ENCODE measurements at places on chromosomes 3 and 15.

- DNase-seq, result no peak
Measured at GRCh38 chr3:69881756-69882428, 117.6 kb upstream of the SAMMSON start.

DNA sequence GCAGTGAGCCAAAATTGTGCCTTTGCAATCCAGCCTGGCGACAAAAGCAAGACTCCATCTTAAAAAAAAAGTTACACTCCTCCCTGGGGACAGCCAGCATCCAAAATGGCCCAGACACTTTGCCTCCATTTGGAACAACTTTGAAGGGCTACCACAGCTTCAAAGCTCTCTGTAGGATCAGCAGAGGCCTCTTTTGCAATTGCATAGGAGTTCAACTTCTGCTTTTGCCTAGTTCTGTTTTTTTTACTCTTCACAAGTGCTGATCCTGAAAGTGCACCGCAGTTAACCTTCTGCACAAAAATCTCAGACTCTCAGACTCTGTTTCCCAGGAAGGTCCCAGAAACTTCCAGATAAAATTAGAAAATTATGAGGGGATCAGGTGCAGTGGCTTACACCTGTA, 25.2 kb upstream of the SLC4A7 start:
- no peak for DNase-seq

DNA sequence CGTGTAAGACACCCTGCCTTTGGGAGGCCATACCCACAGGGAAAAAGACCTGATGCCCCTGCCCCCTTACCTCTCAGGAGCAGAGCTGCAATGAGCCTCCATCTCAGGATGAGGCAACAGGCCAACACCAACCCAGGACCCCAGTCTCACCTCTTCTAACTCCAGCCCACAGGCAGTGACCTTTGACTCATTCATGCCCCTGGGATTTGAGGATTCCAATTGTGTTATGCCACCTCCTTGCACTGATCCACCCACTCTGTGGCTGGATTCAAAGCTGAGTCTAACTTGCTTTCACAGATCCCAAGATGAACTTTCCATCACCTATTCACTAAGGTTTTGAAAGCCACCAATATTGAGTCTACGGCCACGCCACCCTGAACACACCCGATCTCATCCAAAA, 64.7 kb downstream of the MINAR1 start:
- DNase-seq, result no peak

GRCh38 chr3:172135820-172136219, 96.4 kb downstream of the FNDC3B start:
- DNase-seq, result no peak

DNA sequence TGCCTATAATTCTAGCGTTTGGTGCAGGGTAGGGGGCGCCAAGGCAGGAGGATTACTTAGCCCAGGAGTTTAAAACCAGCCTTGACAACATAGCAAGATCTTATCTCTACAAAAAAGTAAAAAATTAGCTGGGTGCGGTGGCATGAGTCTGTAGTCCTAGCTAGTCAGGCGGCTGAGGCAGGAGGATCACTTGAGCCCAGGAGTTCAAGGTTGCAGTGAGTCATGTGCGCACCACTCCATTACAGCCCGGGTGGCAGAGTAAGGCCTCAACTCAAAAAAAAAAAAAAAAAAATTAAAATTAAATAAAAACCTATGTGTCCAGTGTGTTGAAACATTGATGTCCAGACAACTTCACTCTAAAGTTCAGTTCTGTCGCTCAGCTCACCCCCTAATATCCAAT, 78.2 kb upstream of the SOX2 start:
- DNase-seq, result no peak

GRCh38 chr3:99242271-99242670, 340.8 kb upstream of the DCBLD2 start:
- no peak for DNase-seq

- no peak for DNase-seq
Measured at GRCh38 chr15:29698030-29698701, 124.1 kb downstream of the TJP1 start.

DNA sequence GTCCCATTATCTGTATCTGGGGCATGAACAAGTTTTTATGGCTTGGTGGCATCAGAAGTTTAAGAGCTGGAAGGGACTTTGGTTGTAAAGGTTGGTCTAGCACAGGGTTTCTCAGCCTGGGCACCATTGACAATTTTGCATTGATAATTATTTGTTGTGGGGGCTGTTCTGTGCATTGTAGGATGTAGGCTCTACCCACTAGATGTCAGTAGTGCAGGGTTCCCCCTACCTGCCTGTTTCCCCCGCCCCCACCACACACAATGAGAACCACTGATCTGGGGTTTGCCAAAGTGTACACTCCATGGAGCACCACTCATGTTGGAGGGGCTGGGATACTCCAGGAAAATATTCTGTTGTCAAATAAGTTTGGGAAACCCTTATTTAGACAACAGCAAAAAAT, 42.7 kb downstream of the PLCL2 start:
- no peak for DNase-seq

DNA sequence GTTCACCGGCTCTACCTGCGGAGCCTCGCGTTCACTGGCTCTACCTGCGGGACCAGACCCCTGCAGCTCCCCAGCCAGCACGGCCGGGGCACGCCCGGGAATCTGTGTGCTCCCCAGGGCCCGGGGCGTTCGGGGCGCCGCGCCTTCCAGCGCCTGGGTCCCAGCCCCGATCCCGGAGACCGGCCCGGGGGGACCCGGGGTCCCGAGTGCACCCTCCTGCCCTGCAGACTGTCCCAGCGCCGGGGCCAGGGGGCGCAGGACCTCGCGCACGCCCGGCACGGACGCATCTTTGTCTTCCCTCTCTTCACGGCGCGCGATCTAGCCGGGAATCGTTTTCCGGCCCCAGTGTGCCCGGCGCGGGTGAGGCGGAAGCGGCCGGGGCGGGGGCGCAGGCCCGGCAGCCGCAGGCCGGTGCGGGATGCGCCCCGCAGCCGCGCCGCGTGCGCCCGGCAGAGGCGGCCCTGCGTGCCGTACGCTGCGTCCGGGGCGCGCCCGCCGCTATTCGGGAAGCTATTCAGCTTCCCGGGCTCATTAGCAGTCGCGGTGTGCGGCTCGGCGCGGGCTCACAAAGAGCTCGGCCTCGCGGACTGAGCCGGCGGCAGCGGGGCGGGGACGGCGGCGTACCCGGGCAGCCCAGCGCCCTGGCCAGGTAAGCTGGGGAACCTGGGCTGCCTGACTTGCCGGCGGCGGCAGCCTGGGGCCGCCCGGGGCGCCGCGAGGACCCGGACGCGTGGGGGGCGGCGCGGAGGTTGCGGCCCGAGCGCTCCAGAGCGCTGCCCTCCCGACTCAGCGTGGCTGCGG, at the start of gene APBA2:
APBA2 (plus strand) TSS at position 345 of the 801 bp plus-strand sequence. CDS start 167,911 bp downstream, outside the sequence.
- no peak for DNase-seq

DNA sequence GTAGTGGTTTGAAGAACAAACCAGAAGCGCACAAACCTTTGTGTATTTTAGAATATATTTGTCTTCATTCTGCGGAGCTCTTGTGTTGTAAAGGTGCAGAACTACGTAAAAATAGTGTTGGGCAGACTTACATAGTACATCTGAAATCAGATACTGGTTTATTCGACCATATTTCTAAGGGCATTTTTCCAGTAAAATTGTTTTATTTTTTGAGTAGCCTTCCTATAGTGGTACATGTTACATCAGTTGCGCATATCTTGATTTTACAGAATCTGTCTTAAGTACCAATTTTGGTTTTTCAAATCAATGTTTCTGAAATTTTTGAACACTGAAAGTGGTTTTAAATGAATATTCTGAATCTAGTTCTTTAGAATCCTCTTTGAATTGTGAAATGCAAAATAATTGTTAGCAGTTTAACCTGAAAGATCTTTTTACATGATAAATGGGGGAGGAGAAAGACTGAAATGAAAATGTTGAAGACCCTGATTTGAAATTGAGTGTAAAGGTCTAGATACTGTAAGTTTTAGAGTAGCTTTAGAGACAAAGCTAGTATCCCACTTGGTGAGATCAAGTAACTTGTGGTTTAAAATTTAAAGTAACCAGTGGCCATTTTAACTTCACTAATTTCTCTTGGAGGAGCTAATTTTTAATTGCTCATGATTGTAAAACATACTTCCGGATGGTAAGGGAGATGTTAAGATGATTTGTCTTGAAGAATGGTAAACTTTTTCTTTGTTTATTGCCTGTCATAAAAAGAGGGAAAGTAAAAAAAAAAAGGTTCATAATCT, 15.5 kb upstream of the CHD2 start:
- DNase-seq, result no peak

GRCh38 chr3:2826453-2826852, 283.7 kb downstream of the IL5RA start:
- no peak for DNase-seq

DNA sequence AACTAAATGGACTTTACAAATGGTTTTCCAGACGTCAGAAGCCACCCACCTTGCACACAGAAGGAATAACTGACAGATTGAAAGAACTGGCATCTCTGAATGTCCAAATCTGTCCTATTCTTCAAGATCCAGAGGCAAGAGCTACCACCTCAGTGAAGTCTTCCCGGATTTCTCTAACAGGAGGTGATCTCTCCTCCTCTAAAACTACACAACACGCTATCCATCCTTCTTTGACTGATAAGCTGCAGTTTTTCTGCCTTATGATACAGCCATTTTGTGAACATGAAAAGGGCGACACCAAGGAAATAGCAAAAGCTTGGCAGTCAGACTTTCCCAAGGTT, 37.1 kb upstream of the HES1 start:
- no peak for DNase-seq

DNA sequence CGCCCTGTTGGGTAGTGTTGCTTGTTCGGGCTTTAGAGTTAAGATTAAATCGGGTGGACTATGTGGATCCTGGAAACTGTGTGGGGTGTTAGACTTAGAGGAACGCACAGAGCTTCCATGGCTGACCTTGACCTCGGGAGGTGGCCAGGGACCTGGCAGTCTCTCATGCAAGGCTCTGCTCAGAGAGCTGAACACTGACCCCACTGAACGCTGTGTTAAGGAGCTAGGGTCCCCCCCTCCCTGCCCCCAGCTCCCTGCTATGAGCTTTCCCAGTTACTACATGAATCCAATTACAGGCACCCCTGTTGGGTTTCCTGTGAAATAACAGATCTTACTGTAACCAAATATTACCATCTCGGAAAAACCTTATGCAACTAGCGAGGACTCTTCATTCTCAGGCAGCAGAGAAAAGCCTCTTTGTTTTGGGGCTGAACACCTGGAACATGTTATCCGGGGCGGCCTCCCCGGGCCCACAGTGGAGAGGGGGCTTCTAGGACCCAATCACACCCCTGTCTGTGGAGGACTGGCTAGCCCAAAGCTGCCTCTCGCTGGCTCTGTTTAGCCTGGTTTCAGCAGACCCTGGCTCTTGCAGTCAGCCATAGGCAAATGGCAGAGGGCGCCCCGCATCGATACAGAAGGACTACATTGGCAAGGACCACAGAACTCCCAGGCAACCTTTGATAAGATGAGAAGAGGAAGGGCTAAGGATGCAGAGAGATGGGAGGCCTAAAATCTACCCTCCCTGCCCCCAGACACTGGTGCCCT, 25.8 kb upstream of the ALDH1A3 start:
- no peak for DNase-seq

- DNase-seq, result no peak
Measured at GRCh38 chr15:85718271-85718971, 76.3 kb downstream of the KLHL25 start.

GRCh38 chr3:69774029-69774428, 34.8 kb downstream of the MITF start:
- DNase-seq, result no peak

DNA sequence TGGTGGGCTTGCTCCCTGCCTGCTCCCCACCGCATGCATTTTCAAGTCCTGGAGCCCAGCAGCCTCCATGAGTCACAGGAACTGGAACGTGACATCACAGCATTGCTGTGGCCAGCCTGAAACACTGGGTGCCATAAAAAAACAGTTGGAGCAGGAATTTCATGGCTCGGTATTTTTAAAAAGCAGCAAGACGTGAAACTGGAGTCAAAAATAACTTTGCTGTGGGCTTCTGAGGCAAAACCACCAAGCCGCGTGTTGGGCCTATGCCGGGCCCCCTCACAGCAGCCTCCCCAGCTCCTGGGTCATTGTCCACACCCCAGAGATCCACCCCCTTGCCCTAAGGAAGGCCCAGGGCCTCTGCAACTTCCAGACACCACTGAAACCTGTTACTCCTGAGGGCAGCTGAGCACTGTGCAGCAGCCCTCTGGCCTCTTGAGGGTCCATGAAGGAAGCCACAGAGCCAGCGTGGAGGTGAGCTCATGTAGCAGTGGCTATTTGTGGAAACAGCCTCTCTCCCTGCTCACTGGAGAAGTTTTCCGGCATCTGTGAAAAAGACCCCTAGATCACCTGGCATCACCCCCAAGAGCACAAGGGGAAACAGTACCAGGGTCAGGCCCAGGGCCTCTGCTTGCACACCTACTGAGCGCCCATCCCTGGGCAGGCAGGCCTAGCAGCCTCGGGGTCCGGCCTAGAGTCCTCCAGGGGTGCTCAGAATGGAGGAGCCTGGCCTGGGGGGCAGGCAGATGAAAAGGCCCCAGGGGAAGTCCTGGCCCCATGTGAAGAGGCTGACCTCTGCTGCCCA, 34.0 kb upstream of the DUSP7 start:
- peak; percentile 87 for DNase-seq

GRCh38 chr3:45118615-45119071, 27.5 kb downstream of the CDCP1 start:
- no peak for DNase-seq

GRCh38 chr15:79433276-79433990, 1.3 kb downstream of the MINAR1 start:
- DNase-seq, result no peak

- DNase-seq, result no peak
Measured at GRCh38 chr15:88395241-88395640, 71.9 kb downstream of the MRPL46 start.

- no peak for DNase-seq
Measured at GRCh38 chr15:55434989-55435825, 26.9 kb downstream of the PIERCE2 start.

DNA sequence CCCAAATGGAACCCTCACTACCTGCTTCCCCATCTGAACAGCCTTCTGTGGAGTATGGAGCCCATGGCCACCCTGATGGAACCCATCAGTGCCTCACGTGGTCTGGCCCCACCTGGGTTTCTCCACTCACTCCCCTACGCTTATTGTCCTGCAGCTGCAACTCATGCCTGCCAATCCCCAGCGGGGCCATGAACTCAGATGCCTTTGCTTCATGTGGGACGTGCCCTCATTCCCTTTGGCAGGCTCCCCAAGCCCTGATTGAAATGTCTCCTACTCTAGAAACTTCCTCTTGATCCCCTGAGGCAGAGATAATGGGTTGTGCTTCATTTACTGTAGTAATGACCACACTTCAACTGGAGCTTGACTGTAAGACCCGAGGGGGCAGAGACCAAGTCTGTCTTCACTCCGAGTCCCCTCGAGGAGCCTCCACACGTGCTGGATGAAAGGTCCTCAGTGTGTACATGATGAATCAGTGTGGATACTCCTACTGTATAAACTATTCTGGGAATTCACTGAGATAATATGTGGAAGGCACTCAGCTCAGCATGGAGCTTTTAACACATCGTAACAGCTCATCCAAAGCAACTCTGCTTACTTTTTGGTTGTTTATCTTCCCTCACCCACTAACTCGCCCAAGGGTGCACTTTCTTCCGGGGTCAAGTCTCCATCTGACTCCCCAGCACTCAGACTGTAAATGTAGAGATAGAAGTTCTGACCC, 232.8 kb upstream of the BHLHE40 start:
- DNase-seq, result no peak

Measured in femur (tissue), 1 donor.